Germinal center (tissue), 1 donor: ENCODE measurements at places on chromosomes 7 and 10.
A peak's percentile ranks its signal among the peaks of the same experiment; 100 is the strongest.

- peak; percentile 73 for DNase-seq
These were observed 82.2 kb downstream of the PIK3CG start for GRCh38 chr7:106947244-106947728.

DNA sequence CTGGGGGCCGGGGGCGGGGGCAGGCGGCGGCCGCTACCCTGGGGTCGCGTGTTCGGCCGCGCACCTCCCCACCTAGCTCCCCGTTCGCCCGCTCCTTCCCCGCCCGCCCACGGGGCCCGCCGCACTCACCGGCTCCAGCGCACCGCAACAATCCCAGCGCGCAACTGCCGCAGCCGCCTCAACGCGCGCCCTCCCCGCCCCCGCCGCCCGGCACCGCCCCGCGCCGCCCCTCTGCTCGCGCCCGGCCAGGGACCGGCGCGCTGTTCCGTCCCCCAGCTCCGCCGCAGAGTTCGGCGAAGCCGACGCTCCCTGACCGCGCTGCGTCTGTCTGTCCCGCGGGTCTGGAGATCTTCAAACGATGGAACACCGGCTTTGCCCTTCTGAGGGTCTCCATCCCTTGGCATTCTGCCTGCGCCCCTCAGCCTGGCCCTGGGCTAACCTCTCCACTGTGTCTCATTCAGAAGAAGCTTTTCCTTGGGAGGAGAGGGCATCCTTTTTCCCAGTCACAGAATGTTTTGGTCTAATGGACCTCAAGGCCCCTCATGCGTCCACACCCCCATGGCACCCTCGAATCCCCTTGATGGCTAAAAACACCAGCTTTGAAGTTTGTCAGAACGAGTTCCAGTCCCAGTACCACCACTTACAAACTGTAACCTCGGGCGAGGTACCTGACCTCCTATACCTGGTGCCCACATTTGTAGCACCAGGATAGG is at the start of gene NT5C2:
TSS of gene NT5C2 (minus strand) at position 166 of the 713 bp plus-strand sequence. CDS start 18,314 bp downstream, outside the sequence.
- peak; percentile 85 for DNase-seq

GRCh38 chr7:83799333-83799732 is 150.4 kb upstream of the SEMA3E start:
- DNase-seq = no peak

- no peak for DNase-seq
These were observed 62.7 kb downstream of the GRM3 start for GRCh38 chr7:86706406-86706805.

GRCh38 chr7:99196536-99197258 is 11.2 kb downstream of the KPNA7 start:
- DNase-seq = no peak
